ENCODE measurements at places on chromosomes 13 and 19.

DNA sequence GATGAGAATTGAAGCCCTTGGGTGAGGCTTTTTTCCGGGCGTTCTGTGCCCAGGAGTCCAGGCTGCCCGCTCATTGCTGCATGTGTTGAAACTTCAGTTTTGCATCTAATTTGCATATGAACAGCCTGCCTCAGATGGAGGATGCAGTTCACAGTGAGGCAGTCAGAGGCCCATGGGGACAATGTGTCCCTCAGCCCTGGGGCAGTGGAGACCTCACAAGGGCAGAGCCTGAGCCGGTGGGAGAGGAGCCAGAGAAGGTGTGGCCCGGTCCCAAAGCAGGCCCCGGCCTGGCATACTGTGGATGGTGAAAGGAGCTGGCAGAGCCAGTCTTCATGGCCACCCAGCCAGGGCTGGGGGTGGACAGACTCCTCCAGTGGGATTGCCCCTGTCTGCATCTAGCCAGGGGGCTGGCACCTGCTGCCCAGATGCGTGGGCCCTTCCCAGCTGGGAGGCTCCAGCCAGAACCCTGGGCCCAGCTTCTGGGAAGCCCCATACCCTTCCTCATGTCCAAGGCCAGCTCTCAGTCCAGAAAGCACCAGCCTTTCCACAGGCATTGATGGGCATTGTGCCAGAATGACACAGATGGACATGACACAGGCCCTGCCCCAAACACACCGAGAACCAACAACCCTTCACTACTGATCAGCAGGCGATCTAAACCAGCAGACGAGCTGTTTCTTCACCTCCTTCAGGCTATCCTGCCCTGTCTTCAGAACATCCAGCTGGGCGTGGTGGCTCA is 32.9 kb upstream of the KCTD15 start:
- DNase-seq: no peak

DNA sequence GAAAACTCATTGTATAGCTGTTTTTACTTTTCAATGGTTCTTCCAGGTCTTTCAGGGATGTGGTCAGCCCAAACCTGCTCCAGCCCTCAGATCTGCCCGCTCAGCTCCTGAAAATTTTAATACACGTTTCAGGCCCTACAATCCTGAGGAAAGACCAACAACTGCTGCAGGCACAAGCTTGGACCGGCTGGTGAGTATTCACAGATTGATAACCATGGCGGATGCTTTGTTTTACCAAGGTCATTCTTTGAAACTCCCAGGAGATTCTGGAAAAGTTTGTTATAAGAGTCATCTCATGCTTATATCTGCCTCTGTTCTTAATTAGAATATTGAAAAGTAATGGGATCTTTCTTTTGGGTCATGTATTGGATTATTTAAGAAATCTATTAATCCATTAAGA is 173.5 kb downstream of the DCT start:
- DNase-seq: no peak

DNA sequence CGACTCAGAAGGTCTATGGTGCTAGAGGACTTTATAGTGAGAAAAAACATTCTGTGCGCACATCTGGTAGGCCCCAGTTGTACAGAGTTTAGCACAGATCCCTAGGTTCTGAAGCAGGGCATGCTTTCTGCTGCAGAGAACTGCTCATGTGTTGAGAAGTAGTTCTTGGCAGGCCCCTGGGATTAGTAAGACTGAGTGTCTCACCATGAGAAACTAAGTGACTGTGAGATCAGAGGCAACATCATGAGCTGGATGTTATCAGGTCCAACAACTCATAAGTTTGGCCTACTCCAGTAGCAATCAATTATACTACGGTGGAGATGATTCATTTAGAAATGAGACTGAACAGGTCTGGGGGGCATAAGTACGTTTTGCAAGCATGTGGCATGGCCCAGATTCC is 507.4 kb upstream of the KLF12 start:
- peak; percentile 44 for DNase-seq

- no peak for DNase-seq
Measured at GRCh38 chr13:102914339-102914930, 68.6 kb downstream of the ERCC5 start.

- peak; percentile 68 for DNase-seq
Measured at GRCh38 chr13:76383676-76384461, 502.3 kb downstream of the KCTD12 start.

DNA sequence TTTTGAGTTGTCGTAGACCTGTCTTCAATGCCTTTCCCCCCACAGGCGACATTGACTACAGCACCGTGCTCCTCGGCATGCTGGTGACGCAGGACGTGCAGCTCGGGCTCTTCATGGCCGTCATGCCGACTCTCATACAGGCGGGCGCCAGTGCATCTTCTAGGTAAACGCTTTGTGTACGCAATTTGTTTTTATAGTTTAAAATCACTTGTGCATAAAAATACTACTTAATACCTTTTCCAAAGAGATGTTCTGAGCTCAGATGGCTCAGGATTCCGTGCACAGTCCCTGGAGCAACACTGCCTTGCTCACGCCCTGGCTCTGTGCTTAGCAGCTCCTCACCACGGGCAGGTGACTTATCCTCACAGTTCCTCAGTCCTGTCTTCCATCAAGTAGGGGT is 30.1 kb upstream of the DCUN1D2 start:
- DNase-seq: no peak

DNA sequence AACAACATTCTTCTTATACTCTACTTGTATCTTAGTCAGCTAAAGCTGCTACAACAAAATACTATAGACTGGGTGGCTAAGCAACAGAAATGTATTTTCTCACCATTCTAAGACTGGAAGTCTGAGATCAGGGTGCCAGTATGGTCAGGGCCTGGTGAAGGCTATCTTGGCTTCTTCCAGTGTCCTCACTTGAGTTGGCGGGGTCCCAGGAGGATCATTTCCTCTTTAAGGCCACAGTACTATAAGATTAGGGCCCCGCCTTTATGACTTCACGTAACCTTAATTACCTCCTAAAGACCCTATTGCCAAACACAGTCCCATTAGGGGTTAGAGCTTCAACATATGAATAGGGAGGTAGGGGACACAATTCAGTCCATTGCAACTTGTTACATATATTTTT is 30.7 kb upstream of the DOCK9 start:
- DNase-seq: no peak

- no peak for DNase-seq
Measured at GRCh38 chr19:10634430-10634829, 9.1 kb downstream of the SLC44A2 start.

DNA sequence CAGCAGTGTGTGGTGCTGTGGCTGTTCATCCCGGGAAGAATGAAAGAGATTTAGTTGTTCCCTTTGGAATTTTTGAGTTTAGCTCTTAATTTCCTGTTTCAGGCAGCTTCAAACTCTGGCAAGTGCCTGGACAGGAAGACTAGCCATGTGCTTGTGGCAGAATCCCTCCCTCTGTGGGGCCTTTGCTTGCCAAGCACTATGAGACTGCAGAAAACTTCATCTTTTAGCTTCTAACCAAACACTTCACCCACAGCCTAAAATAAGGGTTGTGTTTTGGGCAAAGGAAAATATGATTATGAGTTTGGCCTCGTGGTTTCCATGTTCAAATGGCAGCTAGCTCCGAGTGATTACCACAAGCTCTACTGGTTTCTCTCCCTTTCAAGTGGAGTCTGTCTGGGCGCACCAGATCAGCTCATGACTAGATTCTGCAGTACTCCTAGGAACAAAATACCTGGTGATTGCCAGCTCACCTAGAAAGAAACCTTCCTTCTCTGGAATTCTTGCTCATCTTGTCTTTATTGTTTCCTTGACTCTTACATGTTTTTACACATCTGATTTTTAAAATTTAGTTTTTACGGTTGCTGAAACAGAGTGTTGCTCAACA is 707.5 kb downstream of the SLITRK6 start:
- no peak for DNase-seq

DNA sequence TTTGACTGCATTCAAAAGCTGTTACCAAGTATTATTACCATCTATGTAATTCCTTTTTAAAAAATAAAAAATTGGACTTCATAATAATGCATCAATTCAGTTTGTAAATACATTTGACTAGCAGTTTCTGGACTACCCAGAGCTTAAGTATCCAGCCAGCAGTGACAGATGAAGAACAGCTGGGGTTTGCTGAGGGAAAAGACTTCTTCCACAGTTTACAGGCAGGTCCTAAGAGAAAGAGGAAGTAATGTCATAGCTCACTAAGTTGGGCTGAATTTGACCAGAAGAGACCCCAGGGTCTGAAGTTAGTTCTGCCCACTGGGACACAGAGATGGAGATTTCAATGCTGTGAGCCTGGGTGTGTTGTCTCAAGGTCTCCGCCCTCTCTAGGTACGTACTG is 96.4 kb downstream of the MBNL2 start:
- no peak for DNase-seq

- no peak for DNase-seq
Measured at GRCh38 chr19:3055741-3056416, 6.4 kb downstream of the TLE5 start.

DNA sequence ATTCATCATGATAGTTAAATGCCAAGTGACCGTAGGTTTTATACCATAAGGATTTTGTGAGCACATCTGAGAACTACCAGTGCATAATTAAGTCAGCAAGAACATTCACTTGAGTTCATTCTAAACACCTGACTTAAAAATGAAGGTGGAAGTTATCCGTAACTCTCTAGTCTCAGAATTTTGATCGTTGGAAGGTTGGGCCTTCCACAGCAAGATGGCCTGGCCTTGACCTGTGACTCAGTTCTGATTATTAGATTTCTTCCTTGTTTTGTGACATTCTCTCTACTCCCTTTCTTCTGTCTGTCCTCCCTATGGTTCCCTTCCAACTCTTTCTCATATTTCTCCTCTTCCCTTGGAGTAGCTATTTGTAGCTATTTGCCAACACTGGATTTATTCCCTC is 20.0 kb upstream of the WDFY2 start:
- DNase-seq: no peak

GRCh38 chr13:78305171-78305570 is 298.2 kb downstream of the POU4F1 start:
- DNase-seq: no peak

GRCh38 chr19:6274756-6275155 is 5.0 kb downstream of the MLLT1 start:
- no peak for DNase-seq
